ENCODE measurements at places on chromosomes 7 and 10.

- no peak for DNase-seq
Observed at GRCh38 chr7:23353172-23353571, 54.0 kb downstream of the MALSU1 start.

DNA sequence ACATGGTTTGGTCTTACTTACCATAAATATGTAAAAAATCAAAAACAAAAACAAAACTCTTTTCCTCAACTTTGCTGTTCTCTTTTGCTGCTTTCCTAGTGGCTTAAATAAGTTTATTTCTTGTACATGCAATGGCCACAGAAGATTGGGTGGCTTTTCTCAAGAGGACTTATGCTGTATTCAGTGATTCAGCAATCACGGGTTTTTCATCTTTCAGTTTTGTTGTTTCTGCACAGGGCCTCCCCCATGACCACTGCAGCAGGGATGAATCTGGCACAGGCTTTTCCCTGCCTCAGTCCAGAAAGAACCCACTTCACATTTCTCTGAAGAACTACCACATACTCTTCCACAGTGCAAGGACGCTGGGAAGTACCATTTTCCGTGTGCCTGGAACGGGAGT is 355.0 kb downstream of the RNLS start:
- DNase-seq = no peak

DNA sequence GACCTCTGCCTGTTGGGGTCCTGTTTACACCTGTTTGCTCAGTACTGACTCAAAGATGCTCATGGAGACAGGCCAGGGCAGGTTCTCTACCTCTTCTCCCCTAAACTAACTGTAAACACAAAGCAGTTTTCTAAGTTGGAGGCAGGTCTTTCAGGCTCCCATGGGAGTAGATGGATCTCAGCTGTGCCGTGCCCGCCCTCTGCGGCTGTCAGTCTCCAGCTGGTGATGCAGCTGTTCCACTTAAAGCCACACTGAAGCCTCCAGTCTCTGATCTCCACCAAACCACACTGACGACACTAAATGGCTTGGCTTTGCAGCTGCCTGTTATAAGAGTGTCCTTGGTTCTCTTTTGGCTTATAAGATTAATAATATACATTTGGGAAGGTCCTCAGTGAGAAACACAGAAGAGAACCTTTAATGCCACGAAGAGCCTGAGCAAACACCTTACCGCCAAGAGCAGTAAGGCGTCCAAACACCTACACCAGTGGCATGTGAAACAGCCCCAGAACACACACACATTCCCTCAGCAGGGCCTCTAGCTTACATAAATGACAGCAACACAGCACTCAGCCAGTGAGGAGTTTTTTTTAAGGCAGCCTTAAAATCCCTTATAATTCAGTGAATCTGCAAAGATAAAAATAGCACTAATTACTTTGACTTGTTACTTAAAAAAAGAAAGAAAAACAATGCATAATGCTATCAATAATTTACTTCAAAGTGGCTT is 60.4 kb upstream of the KCNIP2 start:
- DNase-seq = peak; percentile 84

DNA sequence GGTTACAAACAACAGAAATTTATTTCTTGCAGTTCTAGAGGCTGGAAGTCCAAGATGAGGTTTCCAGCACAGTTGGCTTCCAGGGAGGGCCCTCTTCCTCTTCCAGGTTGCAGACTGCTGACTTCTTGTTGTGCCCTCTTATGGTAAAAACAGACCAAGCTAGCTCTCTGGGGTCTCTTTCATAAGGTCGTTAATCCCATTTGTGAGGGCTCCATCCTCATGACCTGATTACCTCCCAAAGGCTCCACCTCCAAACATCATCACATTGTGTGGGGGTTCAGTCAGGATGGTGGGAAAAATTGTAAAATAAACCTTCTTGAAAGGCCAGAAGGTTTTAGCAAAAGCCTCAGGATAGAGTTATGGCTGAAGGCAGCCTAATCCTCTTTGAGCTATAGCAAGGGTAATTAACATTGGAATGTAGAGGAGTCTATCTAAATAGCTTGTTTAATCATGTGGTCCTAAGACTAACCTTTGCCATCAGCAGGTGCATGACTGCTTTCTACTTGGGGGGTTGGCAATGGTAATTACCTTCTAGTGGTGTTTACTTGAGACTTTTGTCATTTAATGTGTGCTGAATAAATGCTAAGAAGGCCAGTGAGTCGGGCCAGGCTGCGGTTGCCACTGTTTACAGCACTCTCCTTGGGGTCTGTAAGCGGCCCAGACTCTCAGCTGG is 80.8 kb downstream of the PPP1R17 start:
- no peak for DNase-seq

- no peak for DNase-seq
Observed at GRCh38 chr10:124648738-124649137, 95.4 kb downstream of the FAM53B start.

DNA sequence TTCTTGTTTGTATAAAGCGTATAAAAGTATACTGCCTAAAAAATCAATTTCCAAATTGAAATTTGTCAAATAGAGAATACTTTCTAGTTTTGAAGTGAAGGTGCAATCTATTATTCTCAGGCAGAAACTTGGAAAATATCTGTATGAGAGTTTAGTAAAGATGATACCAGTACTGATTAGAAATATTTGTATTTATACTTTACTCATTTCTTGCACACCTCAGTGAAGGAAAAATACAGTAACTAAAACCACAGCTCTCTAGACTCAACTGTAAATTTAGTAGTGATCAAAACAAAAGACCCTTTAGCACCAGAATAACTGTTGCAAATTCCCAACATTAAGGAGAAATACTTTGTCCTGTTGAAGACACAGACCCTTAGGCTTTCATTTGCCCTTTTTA is 71.3 kb upstream of the CYP26C1 start:
- no peak for DNase-seq

DNA sequence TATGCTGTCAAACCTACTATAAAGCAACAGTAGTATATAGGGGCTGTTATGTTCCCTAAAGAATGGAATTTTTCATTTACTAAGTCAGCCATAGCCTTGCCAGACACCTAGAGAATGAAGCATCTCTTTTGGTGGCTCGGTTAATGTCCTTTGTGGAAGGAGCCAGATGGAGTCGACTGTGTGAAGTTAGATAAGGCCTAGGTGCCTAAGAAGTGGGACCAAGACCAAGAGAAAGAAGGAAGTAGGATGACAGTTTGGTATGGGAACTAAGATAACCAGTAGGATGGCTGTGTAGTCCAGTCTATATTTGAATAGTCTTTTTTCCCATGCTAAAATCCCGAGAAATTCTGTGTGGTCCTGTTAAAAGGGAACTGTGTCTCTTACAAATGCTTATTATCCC is 62.2 kb downstream of the REEP3 start:
- no peak for DNase-seq

- DNase-seq = no peak
Observed at GRCh38 chr7:108316708-108317107, 139.5 kb downstream of the NRCAM start.

- DNase-seq = no peak
Observed at GRCh38 chr10:33331379-33331694, 3.1 kb downstream of the NRP1 start.
